ENCODE measurements at places on chromosomes 11 and 22.

GRCh38 chr11:108592591-108593213 lies 866 bp downstream of the EXPH5 start:
- DNase-seq: peak; percentile 2

DNA sequence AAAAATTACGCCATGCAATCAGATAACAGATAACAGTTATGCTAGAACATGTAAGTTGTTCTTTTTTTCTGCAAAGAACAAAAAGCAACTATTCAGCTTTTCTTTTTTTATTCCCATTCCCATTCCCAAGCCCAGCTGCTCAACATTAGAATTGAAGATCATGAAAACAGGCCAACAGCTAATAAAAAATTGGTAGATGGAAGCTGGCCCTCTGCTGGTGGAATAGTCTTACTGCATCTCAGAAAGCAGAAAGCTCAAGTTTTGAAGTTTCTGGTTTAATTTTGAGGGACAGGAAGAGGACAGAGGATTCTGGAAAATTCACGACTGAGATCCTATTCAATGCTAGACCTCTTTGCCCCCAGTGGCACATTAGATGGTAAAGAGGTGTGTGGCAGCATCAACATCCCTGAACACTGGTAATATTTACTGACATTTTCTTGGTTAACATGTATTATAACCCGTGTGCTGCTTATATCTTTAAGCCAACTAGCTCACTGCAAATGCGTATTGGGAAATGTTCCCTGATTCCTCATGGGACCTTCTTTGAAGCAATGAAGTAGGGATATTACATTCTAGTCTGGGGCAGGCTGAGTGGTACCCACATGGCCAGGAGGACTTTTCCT lies 591.2 kb downstream of the OPCML start:
- no peak for DNase-seq

DNA sequence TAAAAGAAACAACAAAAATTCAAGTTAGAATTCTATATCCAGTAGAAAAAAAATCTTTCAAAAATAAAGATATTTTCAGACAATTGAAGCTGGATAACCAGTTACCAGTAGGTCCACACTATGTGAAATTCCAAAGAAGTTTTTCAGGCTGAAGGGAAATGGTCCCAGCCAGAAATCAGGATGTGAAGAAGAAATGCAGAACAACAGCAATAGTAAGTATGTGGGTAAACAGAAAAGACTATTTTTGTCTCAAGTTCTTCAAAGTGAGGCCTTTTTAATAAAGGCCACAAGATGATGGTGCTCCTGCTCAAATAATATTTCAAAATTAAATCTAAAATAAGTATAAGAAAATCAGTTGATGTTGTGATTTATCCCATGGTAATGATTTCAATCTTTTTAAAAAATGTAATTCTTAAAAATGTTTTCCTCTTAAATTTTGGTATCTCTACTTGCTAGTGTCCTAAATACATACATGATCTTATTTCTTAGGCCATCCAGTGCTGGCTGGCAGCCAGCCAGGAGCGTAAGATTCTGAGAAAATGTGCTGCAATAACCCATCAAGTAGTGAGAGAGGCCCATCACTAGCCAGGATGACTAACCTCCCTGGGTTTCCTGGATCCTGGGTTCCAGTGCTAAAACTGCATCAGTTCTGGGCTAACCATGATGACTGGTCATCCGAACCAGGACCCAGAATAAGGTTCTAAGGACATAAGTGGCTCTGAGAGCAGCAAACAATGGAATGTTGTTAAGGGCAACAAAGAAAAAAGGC lies 15.6 kb upstream of the UCP3 start:
- DNase-seq: no peak

GRCh38 chr11:16239141-16240105 lies 116.9 kb downstream of the SOX6 start:
- DNase-seq: no peak

DNA sequence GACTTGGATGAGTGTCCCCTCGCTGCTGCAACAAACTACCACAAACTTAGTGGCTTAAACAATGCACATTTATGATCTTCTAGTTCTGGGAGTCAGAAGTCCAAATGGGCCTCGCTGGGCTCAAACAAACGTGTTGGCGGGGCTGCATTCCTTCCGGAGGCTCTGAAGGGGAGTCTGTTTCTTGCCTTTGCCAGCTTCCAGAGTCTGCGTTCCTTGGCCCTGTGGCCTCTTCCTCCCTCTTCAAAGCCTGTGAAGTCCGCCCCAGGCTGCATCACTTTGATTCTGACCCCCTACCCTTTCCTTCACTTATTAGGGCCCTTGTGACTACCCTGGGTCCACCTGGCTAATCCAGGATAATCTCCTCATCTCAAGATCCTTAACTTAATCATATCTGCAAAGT lies 80.3 kb upstream of the NECTIN1 start:
- no peak for DNase-seq

DNA sequence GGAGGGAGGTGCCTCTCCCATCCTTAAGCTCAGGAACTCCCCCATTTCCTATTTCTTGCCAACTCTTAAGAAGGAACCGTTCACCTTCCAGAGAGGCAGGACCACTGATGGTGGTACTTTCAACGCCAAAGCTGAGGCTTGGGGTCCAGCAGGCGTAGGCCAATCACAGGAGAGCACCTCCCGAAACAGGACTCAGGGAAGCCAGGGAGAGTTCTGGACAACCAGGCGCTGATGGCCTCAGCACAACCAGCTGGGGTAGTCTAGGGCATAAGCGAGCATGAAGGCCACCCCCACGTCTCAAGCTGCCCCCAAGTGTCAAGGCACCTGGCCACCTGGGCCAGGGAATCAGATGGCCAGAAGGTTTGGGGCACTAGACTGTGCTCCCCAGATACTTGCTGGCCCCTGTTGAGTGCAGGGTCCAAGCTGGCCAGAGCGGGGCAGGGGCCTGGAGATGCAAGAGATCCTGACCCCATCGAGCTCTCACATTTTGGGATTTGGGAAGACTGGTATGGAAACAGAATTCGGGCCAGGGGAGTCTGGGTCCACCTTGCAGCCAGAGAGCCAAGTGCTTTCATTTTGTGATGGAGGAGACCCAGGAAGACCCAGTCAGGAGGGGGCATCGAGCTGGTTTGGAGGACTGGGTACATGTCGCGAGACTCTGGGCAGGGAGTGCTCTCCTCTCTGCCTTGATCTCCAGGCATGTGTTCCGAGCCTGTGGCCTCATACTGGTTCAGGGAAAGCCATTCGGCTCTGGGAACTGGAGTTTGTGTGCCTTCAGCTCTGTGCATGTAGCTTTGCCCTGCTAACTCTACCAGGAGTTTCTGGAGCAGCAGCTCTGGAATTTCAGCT lies 926 bp downstream of the CD6 start:
- no peak for DNase-seq

DNA sequence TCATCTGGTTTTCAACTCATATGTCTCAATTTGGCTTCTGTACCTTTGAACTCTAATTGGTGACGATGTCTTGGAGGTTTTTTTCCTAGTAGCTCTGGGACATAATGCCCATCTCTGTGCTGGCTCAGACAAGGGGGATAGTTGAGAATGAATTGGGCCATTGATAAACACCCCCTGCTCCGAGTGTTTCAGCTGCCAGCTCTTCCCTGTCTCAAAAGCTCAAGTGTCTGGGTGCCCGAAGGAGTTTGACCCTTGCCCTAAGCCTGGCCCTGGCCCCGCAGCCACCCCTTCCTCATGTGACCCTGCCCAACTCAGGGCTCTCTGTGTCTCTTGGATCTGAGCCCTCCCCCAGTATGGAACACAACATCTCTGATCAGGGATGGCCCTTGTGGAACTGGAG lies 3.0 kb downstream of the INSC start:
- no peak for DNase-seq

DNA sequence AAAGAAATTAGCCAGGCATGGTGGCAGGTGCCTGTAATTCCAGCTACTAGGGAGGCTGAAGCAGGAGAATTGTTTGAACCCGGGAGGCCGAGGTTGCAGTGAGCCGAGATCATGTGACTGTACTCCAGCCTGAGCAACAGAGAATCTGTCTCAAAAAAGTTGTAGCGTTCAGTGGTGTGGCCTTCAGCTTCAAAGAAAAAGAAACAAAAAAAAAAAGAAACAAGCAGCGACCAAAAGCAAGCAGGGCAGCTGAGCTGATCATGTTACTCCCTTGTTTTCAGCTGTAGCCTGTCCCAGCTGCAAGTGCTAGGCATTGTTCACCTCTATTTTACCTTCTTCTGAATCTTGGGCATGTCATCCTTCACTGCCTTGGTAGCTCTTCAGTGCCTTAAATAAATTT lies 37.0 kb downstream of the SFI1 start:
- DNase-seq: no peak

DNA sequence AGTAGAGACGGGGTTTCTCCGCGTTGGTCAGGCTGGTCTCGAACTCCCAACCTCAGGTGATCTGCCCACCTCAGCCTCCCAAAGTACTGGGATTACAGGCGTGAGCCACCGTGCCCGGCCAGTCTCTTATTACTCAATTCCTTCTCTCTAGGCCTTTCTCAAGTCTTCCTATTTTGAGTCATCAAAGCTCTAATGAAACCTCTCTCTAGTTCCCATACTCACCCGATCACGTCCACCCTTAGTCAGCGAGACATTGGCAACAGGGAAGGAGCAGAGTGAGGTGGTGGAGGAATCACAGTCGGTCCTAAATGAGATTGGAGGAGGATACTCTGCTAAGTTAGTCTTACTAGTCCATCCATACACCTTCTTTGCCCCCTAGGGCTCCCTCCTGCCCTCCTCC lies 5.0 kb downstream of the BSCL2 start:
- no peak for DNase-seq

GRCh38 chr22:25651332-25652085 lies 87.0 kb downstream of the GRK3 start:
- DNase-seq: no peak

GRCh38 chr22:48478529-48479265 lies 1349.0 kb downstream of the BRD1 start:
- DNase-seq: no peak

DNA sequence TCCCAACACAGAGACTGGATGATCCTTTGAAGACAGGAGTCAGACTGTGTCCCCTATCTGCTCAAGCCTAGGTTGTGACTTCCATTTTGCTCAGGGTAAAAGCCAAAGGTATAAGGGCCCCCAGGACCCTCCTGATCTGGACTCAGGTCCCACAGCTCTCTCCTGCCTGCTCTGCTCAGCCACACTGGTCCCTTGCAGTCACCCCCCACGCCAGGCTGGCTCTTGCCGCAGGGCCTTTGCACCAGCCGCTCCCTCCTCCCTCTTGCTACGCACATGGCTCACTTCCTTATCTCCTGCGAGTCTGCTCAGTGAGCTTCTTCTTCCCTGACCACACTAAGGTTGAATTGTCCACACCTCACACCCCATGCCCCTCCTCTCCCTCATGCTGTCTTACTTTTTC lies 28.4 kb upstream of the CACNG2 start:
- no peak for DNase-seq

DNA sequence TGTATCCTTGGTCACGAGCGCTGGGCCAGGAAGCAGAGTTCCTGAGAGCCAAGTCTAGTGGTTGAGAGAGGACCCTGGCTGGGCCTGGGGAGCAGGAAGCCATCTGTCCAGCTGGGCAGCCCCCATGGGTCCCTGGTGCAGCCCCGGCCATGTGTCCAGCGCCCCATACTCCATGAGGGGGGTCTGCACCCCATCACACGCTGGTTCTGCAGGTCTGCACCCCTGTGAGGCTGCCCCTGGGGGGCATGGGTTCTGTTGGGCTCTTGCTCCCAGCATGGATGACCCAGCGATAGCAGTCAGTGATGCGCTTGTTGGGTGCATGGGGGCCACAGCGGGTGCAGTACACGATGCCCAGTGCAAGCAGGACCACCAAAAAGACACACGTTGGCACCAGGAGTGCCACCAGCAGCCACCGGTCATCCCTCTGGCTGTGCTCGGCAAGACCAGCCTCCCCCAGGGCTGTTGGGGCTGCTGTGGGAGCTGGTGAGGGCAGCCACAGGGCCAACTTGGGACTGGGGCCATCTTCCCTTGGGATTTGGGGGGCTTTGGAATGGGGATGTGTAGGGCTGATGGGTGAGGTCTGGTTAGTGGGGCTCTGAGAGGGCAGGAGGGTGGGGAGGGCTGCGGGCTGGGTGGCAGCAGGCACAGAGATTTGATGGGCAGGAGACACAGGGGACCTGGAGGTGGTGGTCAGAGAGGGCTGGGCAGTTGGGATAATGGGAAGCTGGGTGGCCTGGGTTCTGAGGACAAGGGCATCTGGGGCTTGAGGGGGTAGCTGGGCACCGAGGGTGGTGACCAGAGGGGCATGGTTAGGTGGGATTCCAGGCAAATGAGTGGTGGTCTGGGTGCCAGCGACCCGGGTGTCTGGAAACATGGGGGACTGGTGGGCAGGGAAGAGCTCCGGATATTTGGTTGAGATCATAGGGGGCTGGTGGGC lies 2.0 kb downstream of the CD248 start:
- no peak for DNase-seq

DNA sequence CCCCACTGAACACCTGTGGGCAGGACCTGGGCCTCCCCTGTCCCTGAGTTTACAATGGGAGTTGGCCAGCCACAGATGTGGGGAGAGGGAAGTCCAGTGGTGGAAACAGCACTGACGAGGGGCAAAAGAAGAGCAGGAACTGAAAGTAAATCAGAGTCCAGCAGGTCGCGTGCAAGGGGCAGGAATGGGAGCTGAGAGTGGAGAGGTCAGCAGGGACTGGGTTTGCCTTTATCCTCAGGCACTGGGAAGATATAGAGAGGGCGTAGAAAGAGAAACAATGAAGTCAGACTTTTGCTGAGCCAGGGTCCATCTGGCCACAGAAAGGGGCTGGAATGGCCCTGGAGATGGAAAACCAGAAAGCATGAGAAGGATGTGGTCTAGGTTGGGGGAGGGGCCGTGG lies 8.5 kb downstream of the P2RY6 start:
- DNase-seq: no peak

DNA sequence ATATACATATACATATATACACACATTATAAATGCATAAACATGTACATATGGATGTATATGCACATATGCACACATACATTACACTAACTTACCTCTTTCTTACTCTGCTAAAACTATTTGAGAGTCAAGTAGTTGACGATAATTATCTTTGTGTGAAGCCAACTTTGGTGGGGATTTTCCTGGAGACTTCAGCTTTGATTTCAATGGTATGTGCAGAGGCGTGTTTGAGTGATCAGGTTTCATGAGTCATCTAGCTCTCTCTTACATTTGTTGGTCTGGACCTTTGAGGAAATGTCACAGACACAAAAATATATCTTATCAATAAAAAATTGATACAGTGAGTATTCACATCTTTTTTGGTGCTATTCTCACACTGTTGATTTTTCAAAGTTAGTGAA lies 769.1 kb upstream of the LUZP2 start:
- no peak for DNase-seq

- no peak for DNase-seq
Measured at GRCh38 chr11:76293189-76293631, 86.9 kb upstream of the WNT11 start.

DNA sequence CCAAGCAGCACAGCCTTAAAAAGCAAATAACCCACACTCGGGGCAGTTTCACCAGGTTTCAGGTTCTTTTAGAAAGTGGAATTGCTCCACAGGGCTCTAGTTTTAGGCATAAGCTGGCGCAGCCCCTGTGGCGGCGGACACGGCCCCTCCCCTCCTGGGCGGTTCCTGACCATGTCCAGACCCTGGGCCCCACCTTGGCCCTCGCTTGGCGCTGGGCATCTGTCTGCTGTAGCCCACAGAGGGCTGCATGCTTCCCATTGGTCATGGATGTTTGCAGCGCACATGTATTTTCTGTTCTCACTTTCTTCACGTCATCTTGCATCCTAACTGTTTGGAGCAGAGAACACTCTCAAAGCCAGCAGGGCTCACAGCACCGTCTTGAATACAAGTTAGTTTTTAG lies 244.3 kb downstream of the BRD1 start:
- no peak for DNase-seq

Measured in T-helper 22 cell (primary cell).